ENCODE measurements at places on chromosomes 4 and X.

GRCh38 chr4:169234137-169234855, 36.5 kb downstream of the SH3RF1 start:
- no peak for DNase-seq

DNA sequence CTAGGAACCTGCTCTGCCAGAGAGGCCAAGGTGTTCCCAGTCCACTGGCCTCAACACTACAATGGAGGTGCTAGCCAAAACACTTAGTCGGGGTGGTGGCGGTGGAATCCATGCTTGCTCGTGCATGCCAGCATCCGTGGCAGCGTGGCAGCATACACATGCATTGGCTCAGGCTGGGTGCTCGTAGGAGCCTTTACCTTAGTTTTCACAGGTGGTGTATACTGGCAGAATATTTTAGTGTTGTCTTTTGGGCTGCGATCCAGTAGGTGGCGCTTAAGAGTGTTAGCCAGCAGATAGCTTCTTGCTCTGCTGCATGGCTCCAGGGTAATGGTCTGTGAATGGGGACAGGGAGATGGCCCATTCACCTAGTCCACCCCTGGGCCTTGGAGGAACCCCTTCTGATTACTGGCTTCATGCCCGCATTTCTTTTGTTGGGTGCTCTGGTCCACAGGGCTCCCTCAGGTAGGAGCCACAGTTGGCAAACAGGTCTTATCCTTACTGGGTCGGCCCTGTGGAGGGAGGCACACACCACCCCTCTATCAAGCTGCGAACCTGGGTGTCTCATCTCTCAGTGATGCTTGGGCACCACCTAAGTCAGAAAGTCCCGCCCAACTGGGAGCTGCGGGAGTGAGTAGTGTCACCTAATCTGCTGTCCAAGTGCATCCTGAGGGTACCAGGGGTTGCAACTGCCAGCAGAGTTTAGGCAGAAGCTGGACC, 40.0 kb downstream of the RIPPLY1 start:
- peak; percentile 11 for DNase-seq

- no peak for DNase-seq
Measured at GRCh38 chr4:6541789-6542188, 33.2 kb upstream of the MAN2B2 start.

DNA sequence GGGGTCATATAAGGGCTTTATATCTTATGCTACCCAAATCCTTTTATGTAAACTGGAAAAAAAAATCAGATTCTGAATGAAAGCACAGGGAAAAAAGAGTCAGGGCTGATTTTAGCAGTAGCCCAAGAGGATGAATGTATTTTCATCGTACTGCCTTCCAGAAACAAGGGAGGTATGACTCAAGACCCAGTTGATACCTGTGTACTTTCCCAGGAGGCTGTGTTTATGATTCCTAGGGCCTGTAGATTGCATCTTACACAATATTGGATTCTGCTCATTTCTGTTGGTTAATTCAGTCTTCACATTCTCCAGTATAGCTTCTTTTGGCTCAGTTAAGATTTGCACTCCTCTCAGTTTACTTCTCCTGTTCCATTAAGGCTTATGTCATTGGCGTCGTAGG, 127.9 kb upstream of the LIMCH1 start:
- no peak for DNase-seq

- DNase-seq: no peak
Measured at GRCh38 chr4:74933562-74934015, 673 bp downstream of the PARM1 start.

DNA sequence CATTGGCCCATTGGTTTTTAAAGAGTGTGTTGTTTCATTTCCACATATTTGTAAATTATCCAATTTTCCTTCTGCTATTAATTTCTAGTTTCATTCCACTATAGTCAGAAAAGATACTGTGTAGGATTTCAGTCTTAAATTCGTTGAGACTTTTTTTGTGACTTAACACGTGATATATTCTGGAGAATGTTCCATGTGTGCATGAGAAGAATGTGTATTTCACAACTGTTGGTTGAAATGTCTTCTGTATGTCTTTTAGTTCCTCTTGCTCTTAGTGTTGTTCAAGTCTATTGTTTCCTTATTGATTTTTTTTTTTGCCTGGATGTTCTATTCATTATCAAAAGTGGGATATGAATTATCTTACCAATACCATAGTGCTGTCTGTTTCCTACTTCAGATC, 606.9 kb downstream of the RPA4 start:
- DNase-seq: no peak

DNA sequence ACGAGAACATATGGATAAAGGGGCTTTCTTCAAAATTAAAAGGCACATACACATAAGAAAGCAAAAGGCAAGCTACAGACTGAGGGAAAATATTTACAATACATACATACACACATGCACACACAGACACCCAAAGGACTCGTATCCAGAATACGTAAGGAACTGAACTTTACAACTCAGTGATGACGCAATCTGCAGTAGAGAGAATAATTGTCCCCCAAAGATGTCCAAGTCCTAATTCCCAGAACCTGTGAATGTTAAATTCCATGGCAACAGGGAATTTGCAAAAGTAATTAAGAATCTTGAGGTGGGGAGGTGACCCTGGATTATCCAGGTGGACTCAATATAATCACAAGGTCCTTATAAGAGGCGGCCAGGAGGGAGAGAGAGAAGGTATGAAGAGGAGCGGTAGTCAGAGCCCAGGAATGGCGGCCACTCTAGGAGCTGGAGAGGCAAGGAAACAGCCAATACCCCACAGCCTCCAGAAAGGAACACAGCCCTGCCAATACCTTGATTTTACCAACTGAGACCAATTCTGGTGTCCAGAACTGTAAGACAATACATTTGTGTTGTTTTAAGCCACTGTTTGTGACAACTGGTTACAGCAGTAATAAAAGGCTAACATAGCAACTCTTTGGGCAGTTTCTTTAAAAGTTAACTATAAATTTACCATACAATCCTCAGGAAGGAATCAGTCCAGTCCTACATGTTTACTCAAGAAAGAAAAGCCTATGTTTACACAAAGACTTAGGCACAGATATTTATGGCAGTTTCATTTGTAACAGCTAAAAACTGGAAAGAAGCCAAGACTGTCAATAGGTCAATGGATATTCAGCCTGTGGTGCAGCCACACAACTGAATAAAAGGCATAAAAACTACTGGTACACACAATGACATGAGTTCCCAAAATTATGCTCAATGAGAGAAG, 27.3 kb upstream of the STS start:
- DNase-seq: no peak

GRCh38 chr4:17667253-17667652, 52.8 kb downstream of the MED28 start:
- no peak for DNase-seq

DNA sequence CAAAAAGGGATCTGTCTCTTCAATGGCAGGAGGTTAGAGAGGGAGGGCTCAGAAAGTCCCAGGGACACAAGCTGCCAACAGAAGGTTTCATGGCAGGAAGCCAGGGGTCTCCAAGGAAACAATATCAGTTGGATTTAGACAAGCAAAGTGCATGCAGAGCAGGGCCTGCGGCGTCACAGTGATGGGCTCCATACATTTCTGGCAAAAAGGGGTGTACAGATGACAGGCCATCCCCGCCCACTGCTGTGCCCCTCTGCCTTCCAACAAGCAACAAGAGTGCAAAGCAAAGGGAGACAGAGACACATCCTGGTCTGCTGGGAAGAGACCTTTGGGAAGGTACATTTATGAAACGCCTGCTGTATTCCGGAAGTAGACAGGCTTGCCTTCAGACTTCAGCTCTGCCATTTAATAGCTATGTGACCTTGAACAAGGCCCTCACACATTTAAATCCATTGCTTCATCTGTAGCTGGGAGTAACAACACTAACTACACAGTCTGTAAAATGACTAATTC, 121.2 kb downstream of the AFAP1 start:
- no peak for DNase-seq

DNA sequence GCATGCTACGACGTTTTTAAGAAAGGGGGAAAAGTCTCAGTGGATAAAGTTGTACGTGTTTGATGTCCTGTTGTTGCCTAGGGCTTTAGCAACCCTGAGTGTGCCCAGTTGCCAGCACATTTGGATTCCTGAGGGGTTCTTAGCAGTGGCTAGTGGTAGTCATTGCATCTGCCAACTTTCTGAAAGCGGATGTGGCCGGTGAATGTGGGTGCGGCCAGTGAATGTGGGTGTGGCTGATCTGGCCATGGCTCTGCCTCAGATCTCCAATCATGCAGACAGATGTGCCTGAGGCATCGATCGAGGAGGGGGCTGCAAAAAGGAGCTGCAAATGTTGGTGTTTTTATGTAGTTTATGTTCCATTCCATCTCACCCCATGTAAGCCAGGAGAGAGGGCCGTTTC, 41.5 kb upstream of the FAT1 start:
- no peak for DNase-seq

DNA sequence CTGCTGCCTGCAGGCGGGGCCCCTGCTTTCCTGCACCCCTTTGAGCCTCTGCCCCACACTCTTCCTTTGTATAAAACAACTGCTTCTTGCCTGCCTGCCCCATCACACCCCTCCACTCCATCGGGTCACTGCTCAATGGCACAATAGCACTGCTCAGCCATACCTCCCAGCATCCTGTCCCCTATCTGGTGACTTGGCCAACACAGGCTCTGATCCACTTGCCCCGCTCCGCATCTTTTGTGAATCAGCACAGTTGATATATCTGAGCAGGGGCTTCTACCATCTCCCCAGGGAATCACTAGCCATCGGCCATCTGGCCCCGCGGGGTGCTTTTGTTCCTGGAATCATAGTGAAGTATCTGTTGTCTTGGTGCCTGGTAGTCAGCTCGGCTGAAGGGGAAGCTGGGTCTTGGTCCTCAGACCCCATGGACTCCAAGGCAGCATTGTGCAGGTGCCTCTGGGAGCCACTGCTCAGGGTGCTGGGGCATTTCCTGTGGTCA, 45.3 kb downstream of the MAP7D3 start:
- DNase-seq: no peak

DNA sequence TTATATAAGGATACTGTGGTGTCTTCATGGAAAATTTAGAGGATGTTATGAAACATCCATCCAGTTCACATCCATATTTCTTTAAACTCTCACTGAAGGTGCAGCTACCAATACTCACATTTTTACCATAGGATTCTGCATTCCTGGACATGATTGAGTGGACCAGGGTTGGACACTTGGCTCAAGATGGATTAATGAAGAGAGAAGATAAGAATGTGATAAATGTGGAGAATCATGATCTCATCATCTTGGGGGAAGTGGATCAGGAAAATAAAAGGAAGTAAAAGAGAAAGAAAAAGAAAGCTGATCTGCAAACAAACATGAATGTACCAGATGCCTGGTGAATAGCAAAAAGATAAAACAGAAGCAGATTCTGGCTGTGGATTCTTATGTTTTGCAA, 175.4 kb downstream of the NPFFR2 start:
- DNase-seq: no peak

DNA sequence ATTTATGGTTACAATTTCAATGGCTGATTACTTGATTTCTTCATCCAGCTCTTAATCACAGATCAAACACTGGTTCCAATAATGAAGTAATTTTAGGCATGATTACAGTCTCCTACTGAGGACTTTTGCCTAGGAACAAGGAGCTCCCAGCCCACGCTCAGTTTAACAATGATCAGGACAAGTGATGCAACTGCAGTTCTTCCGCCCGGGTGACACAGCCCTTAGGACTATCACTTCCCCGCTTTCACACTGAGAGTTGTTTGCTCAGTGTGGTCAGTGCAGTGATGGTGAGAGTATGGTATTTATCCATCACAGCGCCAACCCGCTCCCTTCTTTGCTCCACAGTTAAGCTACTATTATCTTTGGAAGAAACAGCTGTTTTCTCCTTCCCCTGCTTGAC, 203.2 kb upstream of the MBNL3 start:
- no peak for DNase-seq

GRCh38 chr4:23956601-23957364, 66.9 kb upstream of the PPARGC1A start:
- no peak for DNase-seq

- DNase-seq: no peak
Measured at GRCh38 chrX:17086317-17086716, 139.9 kb downstream of the REPS2 start.

- DNase-seq: no peak
Measured at GRCh38 chr4:184853436-184853835, 27.7 kb upstream of the ACSL1 start.

GRCh38 chr4:138595731-138596460, 353.7 kb upstream of the SLC7A11 start:
- DNase-seq: no peak

DNA sequence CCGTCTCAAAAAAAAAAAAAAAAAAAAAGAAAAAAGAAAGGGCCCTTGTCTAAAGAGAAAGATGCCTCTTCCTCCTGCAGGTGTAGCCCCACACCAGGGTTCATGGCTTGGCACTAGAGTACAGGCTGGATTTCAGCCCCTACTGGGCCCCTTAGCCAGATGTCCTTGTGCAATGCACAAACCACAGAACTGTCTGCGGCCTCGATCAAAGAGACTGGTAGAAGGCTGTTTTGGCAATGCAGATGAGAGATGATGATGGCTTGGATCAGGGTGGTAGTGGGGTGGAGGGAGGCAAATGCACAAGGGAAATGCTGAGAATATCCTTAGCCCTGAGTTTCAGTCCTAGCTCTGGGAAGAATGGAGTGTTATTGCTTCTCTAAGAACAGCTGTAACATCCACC, 26.5 kb upstream of the TSR2 start:
- DNase-seq: no peak

DNA sequence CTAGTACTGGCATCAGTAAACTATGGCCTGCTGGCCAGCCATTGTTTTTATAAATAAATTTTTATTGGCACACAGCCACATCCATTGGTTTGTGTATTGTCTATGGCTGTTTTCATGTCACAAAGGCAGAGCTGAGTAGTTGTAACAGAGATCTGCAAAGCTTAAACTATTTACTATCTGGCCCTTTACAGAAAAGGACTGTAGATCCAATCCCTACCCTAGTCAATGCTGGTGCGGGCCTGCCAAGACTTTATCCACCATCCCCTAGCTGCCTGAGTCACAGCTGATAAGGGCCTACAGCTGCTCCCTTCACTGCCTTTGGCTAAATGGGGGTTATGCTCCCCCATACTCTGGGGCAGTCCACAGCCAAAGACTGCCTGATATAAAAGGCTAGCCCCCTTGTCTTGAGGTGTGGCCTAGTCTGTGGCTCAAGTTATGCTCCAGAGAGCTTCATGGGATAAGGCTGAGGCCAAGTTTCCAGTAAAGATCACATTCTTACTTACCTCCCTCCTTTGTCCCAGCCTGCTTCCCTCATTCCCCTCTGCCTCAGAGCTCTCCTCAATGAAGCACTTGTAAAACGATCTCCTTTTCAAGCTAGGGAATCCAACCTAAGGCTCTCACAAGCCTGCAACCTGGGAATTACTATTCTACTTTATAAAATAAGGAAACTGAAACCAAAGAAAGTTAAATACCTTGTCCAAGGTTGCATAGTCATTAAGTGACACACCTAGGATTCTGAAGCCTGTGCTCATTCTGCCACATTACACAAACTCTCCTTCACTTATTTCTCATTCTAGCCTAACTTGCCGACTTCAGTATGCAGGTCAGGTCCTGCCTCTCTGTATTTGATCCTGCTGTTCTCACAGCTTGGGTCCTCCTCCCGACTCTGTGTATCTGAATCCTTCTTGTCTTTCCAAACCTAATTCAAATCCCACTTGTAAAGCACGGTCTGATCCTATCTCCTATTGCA, 20.7 kb downstream of the ACE2 start:
- DNase-seq: no peak

GRCh38 chr4:153780876-153781275, 8.0 kb downstream of the SFRP2 start:
- no peak for DNase-seq
